GM19239 (cell line): ENCODE measurements at places on chromosomes 11 and 22.
A peak's percentile ranks its signal among the peaks of the same experiment; 100 is the strongest.

GRCh38 chr11:110475671-110476070, 45.9 kb downstream of the FDX1 start:
- DNase-seq = no peak

GRCh38 chr11:71383461-71383860, 64.7 kb downstream of the DHCR7 start:
- DNase-seq = peak; percentile 54

- DNase-seq = no peak
These were observed 110.0 kb upstream of the GAL start for GRCh38 chr11:68574308-68574707.

DNA sequence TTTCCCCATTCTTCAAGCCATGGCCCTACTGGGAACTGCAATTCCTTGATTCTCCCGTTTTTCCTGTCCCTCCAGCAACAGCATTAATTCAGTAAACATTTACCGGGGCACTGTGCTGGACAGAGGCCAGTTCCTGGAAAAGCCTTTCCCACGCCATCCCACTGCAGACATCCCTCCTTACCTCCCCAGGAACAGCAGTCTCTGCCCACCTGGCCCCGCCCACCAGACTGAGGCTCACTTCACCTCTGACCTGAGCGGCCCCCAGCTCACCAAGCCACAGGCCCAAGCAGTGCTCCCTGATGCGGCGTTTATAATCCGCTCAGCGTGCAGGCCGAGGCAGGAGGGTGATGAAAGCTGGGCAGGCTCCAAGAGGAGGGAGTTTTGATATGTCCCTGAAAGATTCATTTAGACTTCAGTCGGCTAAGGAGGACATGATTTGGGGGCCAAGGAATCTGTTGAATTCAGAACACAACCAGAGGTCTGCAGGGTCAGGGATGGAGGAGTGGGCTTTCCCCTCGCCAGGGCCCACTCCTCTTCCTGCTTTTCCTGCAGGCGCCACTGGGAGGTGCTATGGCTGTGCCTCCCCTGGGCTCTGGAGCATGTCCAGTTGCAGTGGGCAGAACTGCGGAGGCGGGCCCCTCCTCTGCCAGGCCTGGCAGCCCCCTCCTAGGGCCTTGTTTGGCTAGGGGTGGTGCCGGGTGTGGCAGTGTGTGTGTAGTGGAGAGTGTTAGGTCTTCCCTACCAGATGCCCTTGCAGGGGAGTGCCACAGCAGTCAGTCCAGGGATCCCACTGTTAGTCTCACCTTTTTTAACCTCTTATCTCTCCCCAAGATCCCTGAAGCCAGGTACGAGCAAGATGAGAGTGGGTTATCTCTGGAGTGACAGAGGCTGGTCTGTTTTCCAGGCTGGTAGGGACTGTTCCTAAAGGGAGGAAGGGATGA, 1.4 kb upstream of the TAGLN start:
- no peak for DNase-seq

- no peak for DNase-seq
These were observed 56.0 kb upstream of the GALNT18 start for GRCh38 chr11:11677672-11678356.

GRCh38 chr11:2196970-2197770, 25.6 kb upstream of the TH start:
- DNase-seq = peak; percentile 77

DNA sequence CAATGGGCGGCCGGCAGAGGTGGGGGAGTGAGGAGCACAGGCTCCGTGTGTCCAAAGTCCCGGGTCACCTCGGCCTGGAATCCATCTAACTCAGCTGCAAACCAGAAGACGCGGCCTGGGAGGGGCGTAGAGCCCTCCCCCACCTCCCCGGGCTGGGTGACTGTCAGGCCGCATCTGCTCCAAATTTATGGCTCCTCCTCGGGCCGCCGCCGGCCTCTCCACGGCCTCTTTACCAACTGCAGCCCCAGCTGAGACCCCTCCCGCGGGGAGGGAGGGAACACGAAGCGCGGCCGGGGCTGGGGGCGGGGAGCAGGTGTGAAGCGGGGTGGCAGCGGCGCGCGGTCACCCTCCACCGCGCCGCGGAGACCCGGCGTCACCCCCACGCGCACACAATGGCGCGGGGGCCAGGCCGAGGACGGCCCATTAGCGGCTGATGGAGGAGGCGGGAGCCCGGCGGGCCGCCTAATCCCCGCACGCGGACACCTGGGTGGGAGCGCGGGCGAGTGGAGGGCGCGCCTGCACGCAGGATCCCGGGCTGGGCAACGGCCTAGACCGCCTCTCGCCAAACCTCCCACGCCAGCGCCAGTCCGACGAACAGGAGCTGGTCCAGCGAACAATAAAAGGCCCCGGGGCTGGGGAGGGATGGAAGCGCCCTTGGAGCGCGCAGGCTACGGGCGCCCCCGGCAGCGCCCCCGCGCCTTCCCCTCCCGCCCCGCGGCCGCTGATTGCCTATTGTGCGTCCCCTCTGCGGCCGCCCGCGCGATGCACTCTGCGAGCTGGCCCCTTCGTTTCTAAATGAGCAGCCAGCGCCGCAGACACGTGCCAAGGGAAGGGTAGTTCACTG, 25.9 kb upstream of the ROBO3 start:
- DNase-seq = no peak

- no peak for DNase-seq
These were observed 40.2 kb downstream of the GNB1L start for GRCh38 chr22:19814428-19814827.

- no peak for DNase-seq
These were observed 8.7 kb downstream of the RASD2 start for GRCh38 chr22:35549328-35549727.

DNA sequence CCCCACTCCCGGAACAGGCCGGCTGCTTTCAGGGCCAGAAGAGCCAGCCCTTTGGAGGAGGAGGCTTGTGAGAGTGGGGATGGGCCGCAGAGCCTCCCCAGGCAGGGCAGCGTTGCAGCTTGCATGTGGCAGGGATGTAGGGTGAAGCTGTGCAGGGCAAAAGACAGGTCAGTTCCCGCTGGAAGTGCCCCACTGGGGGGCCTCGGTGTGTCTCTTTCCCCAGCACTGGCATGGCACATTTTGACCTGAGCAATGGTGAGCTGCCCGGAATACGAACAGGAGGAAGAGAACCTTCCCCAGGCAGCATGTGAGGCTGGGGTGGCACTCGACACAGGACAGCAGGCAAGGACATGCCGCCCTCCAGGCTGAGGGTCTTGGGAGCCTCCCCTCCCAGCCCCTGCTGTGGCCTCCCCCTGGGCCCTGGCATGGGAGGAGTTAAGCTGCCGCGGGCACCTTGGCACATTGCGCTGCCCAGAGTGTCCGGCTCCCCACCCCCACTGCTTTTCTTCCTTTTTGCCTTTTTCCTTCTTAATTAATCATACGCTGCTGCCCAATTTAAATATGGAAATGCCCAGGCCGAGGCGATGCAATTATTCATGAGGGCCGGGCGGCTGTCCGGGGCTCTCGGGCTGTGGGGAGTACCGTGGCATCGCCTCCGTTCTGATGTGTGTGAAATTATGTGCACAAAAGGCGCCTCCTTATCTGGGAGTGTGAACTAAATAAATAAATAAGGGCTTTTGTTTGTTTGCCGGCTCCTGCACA, 76.0 kb upstream of the WNT7B start:
- DNase-seq = no peak

GRCh38 chr11:131354251-131354701, 16.1 kb upstream of the NTM start:
- DNase-seq = no peak

GRCh38 chr11:45178223-45178622, 31.8 kb downstream of the PRDM11 start:
- no peak for DNase-seq

GRCh38 chr11:69431136-69431535, 50.3 kb upstream of the LINC01488 start:
- DNase-seq = no peak

DNA sequence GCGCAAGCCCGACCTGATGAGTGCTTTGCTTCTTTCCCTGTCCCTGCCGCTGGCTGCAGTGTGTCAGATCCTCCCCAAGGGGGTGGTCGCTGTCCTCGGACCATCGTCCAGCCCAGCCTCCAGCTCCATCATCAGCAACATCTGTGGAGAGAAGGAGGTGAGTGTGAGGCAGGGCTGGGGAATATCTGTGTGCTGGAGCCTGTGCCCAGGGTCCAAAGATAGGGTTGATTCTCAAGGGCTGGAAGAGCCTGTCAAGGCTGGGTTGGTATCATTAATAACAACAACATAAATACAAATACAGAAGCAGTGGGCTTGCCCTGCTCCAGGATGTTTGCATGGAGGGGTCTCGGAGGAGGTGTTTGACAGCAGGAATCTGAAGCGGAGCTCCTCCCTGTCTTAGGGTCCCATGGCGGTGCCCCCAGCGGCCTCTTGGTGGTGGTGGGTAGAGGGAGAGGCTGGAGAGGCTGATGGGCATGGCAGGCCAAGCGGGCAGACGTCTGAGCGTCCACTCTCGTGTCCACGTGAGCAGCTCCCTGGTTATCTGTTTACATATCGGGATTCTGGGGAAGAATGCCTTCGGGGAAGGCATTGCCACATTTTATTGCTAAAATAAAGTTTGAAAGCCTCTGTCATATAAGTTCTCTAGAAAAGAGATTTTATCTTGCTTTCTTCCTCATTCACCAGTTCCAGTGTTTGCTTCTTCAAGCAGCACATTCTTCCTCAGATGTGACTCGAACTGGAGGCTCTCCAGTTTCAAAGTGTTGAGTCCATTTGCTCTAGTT, 208.4 kb upstream of the TBCEL start:
- no peak for DNase-seq

- peak; percentile 54 for DNase-seq
These were observed 1.0 kb upstream of the FKBP2 start for GRCh38 chr11:64239662-64240434.

DNA sequence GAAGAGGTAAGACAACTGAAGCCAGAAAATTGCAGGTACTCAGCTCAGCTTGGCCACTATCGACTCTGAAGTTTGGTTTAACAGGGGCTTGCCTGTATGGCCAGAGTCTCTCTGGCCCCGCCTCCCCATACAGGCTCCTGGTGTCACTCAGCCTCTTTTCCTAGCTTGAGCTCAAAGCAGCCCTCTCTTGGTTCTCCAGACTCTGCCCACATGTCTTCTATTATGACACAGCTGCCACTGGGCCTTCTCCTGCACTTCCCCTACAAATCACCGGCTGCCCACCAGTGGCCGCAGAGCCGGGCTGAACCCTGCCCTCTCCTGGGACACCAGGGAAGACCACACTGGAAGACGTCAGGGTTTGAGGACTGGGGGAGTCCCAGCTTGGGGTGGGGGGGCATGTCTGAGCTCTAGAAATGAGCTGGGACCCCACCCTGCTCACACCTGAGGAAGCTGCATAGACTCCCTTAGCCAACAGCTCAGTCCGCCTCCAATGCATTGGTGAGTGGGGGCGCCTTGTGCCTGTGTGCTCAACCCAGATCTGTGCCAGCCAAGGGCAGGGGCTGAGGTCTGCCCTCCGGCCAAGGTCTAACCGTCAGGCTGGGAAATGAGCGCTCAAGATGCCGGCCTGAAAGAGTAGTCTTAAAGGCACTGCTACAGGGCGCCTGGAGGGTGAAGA, 94.4 kb upstream of the LMO1 start:
- no peak for DNase-seq

- no peak for DNase-seq
These were observed 3.1 kb downstream of the ASRGL1 start for GRCh38 chr11:62340269-62340901.

DNA sequence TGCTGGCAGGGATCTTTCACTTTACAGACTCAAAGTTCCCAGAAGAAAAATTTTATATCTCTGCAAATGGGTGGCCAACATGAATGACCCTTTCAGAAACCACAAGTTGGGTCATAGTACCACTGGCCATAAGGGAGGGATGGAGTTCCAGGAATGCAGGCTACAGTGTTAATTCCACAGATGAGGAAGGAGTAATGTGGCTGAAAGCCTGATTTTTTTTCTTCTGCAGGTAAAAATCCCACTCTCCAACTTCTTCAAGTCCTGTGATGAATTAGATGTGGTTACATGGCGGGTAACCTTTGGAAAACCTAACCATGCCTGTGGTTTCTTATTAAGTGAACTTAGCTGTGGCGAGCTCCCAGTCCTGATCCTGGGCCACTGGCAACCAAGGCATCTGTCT, 103.2 kb downstream of the SLC1A2 start:
- no peak for DNase-seq

DNA sequence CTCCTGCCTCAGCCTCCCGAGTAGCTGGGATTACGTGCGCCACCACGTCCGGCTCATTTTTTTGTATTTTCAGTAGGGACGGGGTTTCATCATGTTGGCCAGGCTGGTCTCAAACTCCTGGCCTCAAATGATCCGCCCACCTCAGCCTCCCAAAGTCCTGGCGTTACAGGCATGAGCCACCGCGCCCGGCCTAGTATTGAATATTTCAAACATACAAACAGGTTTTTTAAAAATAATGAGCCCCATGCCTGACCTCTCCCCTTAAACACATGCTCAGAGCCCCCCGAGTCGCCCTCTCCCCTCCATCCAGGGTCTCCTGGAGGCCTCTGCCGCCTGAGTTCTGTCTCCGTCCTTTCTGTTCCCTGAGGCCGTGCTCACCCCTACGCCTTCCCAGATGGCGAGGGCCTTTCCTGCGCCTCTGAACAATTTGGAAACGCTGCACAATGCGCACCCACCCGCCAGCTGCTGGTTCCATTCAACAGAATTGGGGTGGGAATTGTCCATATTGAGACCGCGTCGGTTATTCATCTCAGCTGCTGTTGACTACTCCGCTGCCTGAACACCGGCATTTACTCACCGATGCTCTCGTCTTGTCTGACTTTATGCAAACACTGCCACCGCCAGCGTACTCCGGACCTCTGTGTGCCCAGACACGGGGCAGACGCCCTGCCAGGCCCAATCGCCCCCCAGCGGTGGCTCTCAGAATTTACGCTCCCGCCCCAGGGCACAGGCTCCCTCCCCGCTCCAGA, 13.6 kb upstream of the RNH1 start:
- DNase-seq = no peak

DNA sequence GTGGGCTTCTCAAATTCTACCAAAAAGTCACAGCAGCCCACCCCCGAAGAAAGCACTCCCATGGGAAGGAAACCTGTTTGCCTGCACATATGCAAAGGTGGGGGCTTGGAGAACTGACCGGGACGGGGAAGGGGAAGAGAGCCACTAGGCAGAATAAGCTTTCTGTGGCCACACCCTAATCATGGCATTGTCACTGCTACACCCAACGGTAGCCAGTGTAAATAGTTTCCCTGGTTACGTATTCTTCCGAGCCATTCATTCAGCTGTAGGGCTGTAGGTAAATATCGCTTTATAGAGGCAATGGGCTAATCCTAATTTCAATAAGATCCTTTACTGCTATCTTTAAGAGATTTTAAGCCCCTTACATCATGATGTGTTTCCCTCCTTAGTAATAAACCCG, 61.7 kb downstream of the PRDM11 start:
- no peak for DNase-seq

GRCh38 chr11:112810951-112811350, 150.3 kb upstream of the NCAM1 start:
- DNase-seq = no peak

DNA sequence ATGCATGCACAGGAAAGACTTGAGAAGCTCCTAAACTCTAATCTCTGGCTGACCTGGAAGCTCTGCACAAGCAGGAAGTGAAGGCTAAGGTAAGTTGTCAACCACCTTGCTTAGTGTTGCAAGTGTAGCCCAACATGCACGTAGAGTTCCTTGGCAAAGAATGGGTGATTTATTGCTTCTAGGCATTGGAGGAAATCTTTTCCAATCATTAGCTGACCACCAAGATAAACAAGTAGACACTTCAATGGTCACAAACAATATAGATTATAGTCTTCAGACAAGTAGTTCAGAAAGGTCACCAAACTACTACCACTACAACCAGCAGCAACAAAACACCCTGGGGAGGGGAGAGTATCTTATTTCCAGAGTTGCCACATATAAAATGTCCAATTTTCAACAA, 105.6 kb downstream of the STK33 start:
- no peak for DNase-seq
